Left kidney (tissue), 8 donors: ENCODE measurements at places on chromosomes 13 and 19.

DNA sequence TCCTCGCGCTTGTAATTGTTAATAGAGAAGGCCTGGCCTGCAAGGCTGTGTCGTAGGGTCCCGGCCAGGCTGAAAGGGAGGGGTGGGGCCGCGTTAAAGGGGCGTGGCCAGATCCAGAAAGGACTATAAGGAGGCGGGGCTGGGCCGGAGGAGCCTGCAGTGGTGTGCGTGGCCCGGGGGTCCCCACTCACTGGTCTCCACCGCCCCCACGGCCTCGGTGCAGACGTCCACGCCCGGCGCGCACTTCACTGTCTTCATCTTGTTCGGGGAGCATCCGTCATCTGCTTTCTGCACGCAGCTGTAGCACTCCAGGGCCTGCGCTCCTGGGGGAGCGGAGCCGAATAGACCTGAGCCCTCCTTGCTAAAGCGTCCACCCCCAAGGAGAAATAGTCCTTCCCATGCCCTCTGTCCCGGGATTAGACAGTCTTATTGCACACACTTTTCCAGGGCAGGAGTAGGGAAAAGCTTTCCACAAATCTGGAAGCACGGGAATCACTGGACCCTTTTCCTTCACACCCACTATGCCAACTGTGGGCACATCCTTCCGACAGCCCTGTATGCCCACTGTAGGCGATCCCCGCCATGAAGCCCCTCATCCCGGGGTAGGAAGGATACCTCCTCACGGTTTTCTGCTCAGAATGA lies 1.2 kb downstream of the LYPD3 start:
- DNase-seq: no peak

DNA sequence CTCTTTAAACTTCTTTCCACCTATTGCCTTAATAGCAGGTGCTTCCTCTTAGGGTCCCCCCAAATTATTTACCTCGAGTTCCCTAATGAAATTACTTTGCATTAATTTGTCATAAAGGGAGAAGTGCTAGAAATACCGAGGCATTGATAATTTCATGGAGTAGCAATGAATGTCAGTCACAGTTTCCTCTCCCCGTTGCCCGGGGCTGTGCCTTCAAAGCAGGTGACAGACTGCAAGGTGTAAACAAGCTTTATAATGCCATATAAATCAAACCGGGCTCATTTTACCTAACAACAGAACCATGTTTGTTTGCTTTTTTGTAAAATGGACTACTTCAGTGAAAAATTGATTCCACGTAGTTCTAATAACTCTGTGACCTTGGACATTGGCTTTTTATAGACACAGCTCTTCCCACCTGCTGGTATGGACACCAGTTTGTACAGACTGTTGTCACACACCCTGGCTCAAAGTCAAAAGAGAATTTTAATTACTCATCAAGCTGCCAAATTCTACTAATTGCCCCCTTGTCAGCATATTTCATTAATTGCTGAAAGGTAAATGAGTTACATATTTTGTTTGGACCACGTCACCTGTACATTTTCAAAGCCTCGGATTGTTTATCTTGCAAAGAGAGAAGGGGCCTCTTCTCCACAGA lies 171.1 kb downstream of the STK24 start:
- no peak for DNase-seq

DNA sequence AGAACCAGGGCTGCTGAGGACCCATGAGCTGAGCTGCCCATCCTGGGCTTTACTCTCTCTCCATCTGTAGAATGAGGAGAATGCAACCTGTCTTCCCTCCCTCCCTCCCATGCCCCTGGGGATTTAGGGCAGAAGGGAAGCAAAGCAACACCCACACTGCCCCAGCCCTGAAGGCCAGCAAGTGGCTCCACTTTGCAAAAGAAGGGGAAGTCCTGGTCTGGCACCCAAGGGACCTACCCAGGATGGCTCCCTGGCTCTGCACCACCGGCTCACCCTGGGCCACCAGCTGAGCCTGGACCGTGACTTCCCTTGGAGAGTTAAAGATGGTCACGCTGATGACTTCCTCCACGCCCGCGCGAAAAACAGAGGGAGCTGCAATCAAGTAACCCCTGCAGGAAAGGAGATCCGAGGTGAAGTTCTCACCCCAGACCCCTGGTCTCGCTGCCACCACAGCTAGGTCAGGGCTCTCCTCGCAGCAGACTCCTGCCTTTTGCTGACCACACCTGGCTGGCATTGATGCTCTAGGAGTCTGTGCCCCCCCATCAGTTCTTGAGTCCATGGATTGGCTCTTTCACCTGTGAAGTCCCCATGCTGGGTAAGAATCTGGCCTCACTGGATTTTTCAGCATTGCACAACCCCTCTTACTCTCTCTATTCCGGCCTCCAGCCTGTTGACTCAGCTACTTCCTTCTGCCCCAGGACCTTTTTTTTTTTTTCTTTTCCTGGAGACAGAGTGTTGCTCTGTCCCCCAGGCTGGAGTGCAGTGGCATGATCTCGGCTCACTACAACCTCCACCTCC lies 4.6 kb downstream of the CPAMD8 start:
- no peak for DNase-seq

- no peak for DNase-seq
These were observed 5.1 kb downstream of the CCL25 start for GRCh38 chr19:8057545-8058270.

DNA sequence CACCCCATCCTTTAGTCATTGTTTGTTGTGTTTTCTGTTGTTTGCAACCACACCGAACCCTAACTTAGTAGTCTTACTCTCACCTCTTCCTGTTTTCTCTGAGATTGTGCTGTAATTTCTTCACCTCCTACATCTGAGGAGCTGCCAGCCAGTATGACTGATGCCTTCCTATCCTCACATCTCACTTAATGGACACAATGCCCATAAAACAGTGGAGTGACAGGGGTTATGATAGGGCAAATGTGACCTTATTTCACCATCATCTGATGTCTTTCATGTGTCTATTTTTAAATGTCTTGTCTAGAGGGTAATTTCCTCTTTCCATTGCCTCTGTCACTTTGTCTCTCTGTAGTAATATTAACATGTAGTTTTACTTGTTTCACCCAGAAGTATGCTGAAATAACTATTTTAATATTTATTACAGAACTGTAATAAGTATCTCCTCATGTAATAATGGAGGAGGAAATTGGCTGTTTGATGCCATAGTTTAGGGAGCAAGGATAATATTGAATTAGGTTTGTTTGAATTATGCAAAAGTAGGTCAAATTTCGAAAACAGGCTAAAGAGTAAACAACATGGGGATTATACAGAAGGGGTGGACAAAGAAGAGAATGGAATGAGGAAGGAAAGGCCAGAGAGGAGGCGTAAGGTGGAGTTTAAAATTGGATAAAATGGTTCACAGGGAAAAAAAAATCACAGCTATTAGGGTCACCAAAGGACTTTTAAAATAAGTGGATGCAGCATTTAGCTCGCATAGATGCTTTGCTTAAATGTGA lies 103.5 kb upstream of the SPRY2 start:
- no peak for DNase-seq

DNA sequence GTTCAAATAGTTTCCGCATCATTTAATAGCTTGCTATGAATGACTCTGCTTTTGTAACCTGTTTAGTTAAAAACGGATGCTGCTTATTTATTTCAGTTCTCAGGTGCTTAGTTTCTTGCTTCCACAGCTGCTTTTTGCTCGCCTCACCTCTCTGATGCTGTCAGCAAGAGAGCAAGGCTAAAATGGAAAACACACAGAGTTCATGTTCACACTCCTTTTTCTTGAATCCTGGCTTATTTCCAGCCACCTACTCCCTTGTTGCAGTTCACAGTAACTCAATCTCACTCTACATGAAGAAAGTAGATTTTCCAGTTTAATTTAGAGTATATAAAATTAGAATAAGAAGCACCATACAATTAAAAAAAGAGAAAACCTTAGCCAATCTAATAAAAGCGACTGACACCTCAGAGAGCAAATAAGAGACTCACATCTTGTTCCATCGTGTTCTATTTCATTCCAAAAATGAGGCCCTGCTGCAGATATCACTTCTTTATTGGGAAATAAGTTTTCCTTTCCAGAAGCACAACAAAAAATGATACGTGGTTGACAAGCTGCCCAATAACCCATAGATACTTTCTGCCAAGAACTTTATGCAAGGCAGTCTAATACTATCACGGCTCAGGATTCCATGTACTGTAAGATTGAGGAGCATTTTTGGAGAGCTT lies 326.1 kb upstream of the SLITRK1 start:
- DNase-seq: no peak

GRCh38 chr13:94617389-94618000 lies 15.8 kb downstream of the GPR180 start:
- DNase-seq: no peak

DNA sequence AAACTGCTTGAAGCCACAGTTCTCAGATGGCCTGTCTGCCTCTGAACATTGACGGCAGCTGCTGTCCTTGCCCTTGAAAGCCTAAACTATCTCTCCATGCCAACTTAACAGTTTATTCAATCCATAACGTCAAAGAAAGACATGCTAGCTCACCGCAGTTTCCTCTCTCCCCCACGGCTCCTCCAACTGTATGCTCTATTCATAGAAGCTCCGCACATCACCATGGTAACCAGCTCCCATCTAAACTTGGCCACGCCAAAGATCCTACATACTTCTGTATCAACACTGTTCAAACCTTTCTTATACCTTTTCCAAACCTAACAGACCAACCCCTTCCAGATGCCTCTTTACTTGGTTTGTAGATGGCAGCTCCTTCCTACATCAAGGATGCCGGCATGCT lies 48.6 kb downstream of the ZNF91 start:
- DNase-seq: no peak

DNA sequence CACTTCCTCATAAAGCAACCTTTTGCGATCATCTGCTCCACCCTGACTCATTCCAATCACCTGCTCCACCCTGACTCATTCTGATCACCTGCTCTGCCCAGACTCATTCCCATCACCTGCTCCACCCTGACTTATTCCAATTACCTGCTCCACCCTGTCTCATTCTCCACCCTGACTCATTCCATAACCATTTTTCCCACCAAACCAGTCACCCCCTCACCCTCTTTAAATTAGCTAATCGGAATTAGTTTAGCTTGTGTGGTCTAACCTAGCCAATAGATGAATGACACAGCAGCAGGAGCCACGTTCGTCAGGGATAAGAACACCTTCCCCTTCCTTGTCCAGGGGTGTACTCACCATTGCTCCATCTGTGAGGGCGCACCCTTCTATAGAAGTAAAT lies 134.0 kb downstream of the COG6 start:
- DNase-seq: no peak

DNA sequence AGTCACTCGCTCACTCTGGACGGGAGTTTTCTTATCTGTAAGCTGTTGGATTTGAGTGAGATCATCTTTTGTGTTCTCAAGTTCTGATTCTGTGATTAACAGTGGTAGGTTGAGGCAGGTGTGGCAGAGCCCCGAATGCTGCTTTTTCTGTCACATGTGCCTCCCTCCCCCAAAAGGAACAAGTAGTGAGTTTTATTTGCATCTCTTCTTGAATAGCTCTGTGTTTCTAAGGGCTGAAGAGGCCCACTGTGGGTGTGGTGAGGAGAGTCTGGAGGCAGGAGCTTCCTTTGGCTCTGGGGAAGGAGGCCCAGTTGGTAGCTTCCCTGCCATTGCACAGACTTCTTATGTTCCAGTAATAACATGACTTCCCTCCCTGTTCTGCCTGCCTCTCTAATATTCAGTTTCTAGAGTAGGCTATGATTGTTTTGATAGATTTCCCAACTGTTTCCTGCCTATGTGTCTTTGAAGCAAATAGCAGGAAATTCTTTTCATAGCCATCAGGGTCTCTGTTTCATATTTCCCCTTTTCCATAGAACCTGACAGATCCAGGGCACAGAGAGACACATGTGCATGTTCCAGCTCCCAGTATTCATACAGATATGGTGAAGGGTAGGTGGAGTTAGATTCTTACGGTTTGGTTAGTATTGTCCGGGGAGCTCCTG lies 23.9 kb upstream of the CXCL17 start:
- DNase-seq: no peak

DNA sequence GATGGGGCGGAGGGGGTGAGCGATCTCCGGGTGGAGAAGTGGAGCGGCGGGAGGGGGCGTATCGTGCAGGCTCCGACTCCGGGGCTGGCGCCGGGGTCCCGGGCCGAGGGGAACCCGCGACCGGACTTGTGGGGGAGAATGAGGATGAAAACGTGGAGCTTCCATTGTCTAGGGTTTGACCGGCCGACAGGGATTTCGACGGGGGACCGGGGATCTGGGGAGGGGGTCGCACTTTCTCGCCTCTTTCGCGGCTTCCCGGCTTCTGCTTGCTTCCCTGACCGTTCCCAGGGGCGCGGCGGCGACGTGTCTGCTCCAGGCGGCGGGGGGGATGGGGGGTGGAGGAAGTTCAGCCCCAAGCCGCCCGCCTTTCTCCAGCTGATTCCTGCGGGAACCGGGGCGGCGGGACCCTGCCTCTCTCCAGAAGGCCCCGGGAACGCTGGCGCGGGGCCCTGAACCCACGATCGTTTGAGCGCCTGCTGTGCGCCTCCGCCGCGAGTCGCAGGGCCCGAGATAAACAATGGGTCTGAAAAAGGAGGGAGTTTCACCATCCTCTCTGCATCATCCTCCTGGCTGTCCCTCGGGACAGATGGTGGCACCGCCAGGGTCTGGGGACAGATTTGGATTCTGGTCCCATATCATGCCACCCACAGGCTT lies 790 bp downstream of the TPM4 start:
- DNase-seq: no peak

DNA sequence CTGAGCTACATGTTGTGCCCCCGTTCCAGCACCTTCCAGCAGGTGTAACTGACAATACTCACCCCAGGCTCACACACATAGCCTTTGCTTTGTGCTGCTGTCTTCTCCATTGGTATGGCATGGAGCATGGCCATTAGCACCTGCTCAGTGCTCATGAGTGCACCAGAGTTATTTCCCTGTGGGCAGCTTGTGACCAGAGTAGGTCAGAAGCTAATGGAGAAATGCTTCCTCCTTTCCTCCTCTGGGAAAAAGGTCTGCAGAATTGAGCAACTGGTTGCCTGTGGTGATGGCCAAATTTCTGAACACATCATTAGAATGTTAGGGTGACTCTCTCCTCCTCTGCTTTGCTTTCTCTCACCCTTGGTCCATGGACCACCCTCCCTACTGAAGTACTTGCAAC lies 344.5 kb upstream of the TMTC4 start:
- no peak for DNase-seq

DNA sequence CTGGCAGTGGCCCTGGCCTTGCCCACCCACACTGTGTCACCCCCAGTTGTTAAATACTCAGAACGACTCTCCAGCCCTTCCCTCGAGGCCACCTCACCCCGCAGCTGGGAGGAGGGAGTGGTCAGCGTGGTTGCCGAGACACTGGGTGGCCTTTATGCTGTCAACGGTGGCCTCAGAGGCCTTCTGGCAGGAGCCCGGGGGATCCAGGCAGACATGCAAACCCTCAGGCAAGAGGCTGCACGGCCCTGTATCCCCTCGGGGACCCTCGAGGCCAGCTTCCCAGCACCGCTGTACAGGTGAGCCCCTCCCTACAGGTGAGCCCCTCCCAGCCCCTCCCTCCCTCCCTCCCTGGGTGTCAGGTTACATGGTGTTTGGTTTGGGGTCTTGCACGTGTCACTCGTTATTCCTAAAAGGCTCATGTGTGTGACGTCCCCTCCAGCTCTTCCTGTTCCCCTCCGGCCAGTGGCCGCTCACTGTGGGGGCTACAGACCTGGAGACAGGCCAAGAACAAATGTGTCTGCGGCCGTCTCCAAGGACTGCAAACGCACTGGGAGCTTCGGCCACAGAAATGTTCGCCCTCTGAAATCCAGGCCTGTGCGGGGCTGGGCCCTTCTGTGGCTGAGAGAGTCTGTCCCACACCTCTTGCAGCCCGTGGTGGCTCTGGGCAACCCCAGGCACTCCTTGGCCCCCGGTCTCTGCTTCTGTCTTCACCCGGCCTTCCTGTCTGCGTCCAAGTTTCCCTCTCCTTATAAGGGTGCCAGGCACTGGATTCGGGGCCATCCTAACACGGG lies at the start of gene TEKTIP1:
TSS of gene TEKTIP1 (plus strand) at position 210 of the 791 bp plus-strand sequence. CDS start at position 214, 4 bp downstream.
- no peak for DNase-seq
